Inflammatory macrophage treated with lipopolysaccharide for 1 hour (primary cell): ENCODE measurements at places on chromosomes 4 and X.

- DNase-seq: peak; percentile 66
Measured at GRCh38 chrX:53312946-53313727, 31.8 kb upstream of the IQSEC2 start.

GRCh38 chr4:42767669-42768068 lies 110.8 kb upstream of the ATP8A1 start:
- DNase-seq: no peak

DNA sequence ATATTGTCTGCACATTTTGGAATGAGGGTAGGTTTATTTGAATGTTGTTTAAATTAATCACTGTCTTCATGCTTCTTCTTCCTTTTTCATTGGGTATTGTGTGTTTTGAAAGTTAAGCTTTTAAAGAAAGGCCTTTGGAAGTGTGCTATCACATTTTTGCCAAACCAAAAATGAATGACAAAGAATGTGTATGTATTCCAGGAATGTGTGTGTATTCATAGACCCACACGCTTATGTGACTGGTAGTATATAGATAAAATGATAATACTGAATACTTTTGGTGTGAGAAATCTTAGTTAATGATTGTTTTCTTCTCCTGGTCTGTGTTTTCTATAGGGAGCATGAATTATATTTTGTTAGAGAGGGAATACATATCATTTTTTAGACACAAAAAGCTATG lies 404.4 kb downstream of the TLL1 start:
- DNase-seq: no peak

GRCh38 chr4:6020613-6021012 lies 2.4 kb upstream of the C4orf50 start:
- DNase-seq: no peak

DNA sequence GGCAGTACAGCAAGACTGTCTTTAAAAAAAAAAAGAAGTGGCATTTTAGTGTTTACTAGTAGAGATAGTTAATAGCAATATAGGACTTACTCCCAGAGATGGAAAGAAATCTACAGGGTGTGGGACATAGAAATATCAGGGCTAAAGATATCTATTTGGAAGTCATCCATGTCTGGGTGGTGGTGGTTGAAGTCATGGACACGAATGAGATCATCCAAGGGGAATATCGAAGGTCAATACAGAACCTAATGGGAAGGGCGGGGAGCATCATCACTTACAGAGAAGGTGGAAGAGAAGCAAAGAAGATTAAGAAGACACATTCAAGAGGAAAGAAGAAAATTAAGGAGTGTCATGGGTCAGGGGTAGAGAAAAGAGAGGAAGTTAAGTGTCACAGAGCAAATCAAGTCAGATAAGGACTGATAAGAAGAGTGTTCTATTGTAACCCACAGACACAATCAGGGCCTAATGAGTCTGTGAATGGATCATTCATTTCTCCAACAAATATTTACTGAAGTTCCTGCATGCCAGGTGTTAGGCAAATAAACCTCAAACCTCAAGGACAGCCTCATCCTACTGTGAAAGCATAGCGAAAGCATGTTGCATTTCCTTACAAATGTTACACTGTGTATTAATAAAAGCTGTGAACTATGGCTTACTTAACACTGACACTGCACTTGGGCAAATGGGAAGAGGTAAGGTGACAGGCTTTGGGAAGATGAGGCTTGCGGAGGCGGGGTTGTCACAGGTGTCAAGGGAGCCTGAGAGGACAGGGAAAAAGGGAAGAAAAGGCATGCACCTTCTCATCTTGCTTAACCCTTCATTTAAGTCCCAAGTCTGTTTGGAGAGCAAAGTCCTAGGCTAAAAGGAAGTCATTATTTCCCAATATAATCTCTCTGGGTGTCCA lies 65.3 kb downstream of the ELOVL6 start:
- no peak for DNase-seq

GRCh38 chrX:23356189-23356588 lies 21.5 kb downstream of the PTCHD1 start:
- DNase-seq: no peak

DNA sequence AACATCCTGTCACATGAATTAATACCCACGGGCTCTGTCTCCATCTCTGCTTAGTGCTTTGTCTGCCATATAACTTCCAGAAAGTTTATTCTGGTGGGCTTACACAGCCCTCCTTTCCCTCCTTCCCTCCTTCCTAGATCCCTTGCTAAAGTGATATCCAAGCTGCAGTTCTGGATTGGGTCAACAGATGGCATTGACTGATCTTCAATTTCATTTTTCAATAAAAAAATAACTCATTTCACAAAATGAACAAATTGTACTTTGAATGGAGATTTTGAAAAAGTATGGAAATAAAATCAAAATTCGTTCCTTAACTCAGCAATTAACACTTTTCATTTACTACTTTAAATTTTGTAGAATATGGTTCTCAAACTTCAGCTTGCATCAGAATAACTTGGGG lies 94.9 kb downstream of the NXF2 start:
- DNase-seq: no peak

DNA sequence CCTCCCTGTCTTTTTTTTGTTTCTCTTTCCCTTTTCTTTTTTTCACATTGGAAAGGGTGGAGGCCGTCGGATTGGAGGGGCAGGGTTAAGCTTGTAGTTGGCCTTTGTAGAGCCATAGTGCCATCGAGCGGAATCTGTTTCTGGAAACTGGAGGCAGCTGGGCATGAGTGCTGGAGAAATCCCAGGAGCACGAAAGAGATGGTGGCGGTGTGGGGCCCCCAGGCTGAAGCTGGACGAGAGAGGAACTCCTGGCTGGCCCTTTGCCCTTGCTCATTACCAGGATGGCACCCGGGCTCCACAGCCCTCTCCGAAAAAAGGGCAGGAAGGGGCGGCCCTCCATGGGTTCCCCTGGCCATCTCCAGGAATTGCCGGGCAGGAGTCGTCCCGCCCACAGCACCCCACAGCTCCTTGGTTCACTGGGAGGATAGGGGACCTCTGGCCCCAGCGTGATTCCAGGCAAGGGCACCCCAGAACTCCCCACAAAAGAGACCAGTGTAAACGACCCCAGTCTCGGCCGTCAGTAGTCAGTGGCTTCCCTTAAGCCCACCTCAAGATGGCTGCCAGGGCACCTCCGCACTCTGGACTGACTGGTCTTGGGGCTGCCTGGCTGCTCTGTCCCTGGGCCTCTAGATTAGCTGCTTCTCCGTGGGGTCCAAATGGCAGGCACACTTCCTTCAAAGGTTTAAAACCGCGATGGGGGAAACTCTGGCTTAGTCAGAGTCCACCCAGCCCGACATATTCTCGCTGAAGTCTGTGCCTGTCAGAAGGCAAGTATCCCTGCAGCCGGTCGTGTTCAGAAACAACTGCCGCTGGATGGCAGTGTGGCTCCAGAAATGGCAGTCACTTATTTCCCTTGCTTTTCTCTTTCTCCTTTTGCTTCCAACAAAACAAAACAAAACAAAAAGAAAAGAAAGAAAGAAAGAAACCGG lies 74.1 kb downstream of the NBDY start:
- no peak for DNase-seq

DNA sequence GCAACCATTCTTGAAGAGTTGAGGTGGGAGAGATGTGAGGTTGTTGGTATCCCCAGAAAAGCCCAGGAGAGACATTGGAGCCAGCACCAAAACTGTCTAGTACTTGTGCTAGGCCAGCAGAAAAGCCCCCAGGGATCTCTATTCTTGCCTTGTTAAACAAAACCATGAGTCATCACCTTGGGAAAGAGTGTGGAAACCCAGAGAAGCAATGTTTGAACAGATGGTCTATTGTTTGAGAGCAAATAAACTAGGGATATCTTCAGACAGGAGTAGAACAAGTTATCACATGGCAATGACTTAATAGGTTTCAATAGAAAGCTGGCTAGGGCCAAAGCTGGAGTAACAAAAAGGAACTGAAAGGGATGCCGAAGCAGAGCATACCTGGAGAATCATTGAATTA lies 195.7 kb upstream of the CASK start:
- no peak for DNase-seq

DNA sequence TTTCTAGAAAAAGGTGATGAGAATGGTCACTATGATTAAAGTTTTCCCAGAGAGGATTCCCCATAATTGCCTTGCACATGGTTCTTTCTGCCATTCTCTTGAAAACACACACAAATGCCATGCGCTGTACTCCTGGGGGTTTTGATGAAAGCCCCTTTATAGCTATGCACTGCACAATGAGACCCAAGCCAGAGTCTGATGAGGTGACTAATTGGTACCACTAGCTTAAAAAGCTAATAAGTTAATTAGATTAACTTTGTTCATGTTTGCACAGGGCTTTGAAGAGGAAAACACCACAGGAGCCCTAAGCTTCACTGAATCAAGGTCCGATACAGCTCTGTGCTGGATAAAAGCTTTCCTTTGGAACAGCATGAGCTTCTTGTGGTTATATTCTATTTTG lies 132.2 kb downstream of the NKX6-1 start:
- no peak for DNase-seq

GRCh38 chr4:67160394-67160793 lies 384.9 kb downstream of the CENPC start:
- no peak for DNase-seq

- DNase-seq: no peak
Measured at GRCh38 chr4:56662782-56663468, 18.2 kb downstream of the HOPX start.

DNA sequence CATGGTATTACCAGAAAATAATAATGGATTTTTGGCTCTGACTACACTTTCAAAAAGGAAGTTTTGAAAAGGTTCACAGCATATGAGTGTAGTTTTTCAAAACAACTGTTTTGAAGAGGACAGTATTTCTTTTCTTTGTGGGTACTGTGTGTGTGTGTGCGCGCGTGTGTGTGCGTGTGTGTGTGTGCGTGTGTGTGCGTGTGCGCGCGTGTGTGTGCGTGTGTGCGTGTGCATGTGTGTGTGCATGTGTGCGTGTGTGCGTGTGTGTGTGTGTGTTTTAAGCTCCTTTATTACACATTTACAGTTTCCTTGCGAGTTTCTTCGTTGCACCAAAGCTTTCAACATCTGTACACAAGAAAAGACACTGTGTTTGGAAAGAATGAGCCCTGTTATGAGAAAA lies 755.4 kb downstream of the SH3BGRL start:
- no peak for DNase-seq

DNA sequence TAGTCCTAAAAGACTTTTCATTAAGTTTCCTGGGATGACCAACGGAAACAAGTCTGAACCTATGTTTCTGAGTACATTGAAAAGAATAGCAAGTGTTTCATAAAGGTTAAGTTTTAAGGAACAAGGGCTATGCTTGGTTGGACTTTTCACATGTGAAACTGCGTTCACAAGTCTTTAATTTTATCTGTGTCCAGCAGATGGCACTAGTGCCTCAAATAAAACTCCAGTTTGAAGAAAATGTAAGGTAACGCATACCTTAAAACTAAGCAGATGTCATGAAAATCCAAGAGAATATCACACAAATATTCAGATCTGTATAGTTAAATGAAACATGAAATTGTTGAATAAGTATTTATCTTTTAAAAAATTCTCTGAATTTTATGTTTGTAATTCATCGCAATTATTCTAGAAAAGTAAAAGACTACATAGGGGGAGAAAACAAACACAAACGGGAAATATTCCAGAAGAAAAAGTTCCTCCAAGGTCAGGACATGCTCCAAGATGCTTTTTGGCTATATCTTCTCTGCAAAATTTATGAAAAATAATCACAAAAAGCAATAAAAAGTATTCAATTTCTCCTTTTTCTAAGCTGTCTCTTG lies 89.6 kb upstream of the MAD2L1 start:
- DNase-seq: peak; percentile 29

DNA sequence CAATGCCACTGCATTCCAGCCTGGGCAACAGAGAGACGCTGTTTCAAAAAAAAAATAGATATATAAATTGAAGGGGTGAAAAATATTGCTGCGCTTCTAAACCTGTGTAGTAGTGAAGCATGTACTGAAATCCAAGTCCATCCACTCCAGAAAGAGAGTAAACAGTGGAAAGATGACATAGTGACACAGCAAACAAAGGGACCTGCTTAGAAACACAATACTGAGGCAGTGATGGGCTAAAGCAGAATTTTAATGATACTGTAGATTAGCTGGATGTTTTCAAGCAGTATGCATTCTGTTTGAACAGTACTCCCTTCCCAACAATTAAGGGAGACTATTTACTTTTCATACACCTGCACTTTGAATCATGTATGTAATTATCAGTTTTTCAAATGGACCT lies 42.5 kb downstream of the TFDP3 start:
- DNase-seq: no peak

GRCh38 chr4:27016551-27016950 lies 155.9 kb downstream of the STIM2 start:
- DNase-seq: no peak

- DNase-seq: no peak
Measured at GRCh38 chrX:40831750-40832149, 96.4 kb upstream of the MED14 start.

- DNase-seq: no peak
Measured at GRCh38 chrX:1876041-1876440, 261.2 kb downstream of the ASMT start.

DNA sequence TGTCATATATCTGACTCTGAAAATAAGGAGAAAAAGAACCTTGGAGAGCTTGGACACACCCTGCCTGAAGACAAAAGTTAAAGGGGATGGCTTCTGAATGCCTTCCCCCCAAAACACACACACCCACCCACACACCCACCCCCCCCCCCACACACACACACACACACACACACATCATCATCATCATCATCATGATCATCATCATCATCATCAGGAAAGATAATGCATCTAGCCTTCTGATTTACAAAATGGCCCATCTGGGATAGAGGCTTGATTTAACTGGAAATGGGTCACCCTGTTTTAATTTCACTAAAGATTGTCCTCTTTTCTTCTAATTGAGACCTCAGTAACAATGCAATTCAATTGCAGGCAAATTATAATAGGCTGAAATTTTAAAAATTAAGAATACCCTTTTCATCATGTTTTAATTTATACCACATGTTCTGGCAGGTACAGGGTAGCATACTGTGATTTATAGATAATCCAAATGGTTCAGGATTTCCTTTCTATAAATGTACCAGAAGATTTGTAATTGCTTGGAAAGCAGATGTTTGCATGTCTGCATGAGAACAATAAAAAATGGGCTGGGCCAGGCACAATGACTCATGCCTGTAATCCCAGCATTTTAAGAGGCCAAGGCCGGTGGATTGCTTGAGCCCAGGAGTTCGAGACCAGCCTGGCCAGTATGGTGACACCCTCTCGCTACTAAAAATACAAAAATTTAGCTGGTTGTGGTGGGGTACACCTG lies 56.5 kb downstream of the TRIM2 start:
- DNase-seq: no peak

DNA sequence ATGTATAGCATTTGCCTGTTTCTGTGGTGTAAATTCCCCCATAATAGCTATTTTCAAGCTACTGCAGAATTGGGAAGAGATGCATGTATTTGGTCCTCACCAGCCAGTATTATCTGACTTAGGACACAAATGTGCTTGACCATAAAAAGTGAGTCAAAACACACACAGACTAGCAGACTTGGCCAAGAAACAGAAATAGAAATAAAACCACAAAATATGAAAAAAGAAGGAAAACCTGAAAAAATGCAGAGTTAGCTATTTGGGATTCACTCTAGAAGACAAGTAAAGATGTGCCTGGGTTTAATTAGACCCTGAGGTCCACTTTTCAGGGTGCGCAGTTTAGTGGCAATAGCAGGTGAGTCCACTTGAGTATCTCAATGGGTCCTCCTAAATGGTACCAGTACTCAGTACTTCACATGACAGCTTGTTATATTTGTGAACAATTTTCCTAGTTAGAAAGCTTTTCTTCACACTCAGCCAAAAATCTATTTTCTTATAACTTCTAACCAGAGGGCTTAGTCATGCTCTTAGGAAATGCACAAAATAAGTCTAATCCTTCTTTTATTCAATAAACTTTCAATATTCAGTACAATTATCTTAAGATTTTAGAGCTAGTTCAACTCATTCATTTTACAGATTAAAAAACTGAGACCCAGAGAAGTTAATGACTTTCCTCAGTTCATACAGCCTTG lies 108.7 kb upstream of the JADE1 start:
- DNase-seq: no peak
